Activated CD4-positive, alpha-beta T cell treated with anti-CD3 and anti-CD28 coated beads, Interleukin-2, amount 10 ng/mL, durations not matched to agents 7 days and 5 days (primary cell): ENCODE measurements at places on chromosomes 11 and 22. TPM values are rescaled to one million over a fixed set of nuclear protein-coding genes. Genes with fewer than 3 reads are reported as not detected.

GRCh38 chr11:79482800-79483199, 42.0 kb upstream of the TENM4 start:
- H3K4me1 ChIP-seq: no peaks in the 10 kb centered on the region
- DNase-seq: no peak
- no peaks in the 10 kb centered on the region for H3K36me3 ChIP-seq

GRCh38 chr11:17449158-17449557, 27.5 kb downstream of the ABCC8 start:
- H3K27ac ChIP-seq: no peak overlapping the region
- no peaks in the 10 kb centered on the region for H3K36me3 ChIP-seq

DNA sequence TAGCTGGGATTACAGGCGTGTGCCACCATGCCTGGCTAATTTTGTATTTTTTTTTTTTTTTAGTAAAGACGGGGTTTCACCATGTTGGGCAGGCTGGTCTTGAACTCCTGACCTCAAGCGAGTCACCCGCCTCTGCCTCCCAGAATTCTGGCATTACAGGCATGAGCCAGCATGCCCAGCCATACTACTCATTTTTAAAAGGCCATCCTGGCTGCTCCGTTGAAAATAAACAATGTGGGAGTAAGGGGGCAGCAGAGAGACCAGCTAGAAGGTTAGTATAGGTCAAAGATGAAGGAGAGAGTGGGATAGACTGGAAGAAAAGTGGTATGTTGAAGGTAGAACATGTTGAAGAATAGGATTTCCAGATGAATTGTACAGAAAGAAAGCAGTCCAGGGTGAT, 17.6 kb upstream of the LIN7C start:
- no peak overlapping the region for H3K4me3 ChIP-seq
- DNase-seq: no peak
- H3K27me3 ChIP-seq: no peaks in the 10 kb centered on the region

DNA sequence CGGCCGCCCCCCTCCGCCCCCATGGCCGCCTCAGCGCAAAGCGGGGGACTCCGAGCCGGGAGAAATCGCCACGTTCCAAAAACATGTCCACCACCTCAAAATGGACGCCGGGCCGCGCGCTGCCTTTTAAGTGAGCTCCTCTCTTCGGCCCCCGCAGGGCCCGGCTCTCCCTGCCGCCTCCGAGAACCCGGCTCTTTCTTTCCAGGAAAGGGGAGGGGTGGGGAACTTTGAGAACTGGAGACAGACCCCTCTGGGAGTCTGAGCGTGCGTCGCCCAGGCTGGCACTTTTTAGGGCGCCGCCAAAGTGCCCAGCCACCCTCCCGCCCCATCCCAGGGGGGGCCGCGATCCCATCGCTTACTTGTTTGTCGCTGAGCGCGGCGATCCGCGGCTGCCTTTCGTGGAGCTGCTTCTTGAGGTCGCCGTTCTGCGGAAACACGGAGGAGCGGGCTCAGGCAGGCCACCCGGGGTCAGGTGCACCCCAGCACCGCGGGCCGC, 1.6 kb downstream of the PHF21B start:
- H3K27me3 ChIP-seq: peaks cover 57% of the 10 kb centered on the region
- no peak overlapping the region for H3K4me3 ChIP-seq
- H3K4me1 ChIP-seq: peaks cover 8% of the 10 kb centered on the region
- H3K27ac ChIP-seq: no peak overlapping the region
- no peak for DNase-seq

DNA sequence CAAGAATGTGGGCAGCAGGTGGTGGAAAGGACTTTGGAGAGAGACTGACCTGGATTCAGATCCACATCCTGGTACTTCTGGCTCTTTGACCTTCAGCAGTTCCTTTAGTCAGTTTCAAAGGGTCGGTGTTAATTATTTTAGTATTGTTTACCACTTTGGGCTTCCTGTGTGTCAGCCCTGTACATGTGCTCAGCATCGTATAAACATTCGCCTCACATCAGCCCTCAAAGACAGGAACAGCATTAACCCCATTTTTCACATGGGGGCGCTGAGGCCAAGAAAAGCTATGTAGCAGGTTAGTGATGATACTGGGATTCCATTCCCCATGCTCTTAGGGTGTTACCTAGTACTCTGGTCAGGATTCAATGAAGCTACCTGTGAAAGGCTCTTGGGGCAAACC, 72.1 kb upstream of the YWHAH start:
- H3K4me1 ChIP-seq: peaks cover 6% of the 10 kb centered on the region
- H3K36me3 ChIP-seq: peaks cover 19% of the 10 kb centered on the region
- H3K4me3 ChIP-seq: no peak overlapping the region
- H3K27ac ChIP-seq: no peak overlapping the region

- no peaks in the 10 kb centered on the region for H3K36me3 ChIP-seq
- H3K4me3 ChIP-seq: no peak overlapping the region
- peaks cover 29% of the 10 kb centered on the region for H3K4me1 ChIP-seq
- H3K27ac ChIP-seq: peak overlapping the region; percentile 17
- no peak for DNase-seq
Observed at GRCh38 chr22:17984114-17984513, 40.2 kb downstream of the MICAL3 start.

The C11orf16 gene
- not detected for total RNA-seq

The GUCY1A2 gene
- not detected for total RNA-seq

The DCUN1D5 gene
- 24.9 TPM for total RNA-seq

- no peaks in the 10 kb centered on the region for H3K27me3 ChIP-seq
- H3K36me3 ChIP-seq: no peaks in the 10 kb centered on the region
- DNase-seq: no peak
- no peak overlapping the region for H3K4me3 ChIP-seq
Observed at GRCh38 chr11:98104249-98104648, 916.5 kb upstream of the CNTN5 start.

The KCNC1 gene
- total RNA-seq: not detected

The CFAP300 gene
- not detected for total RNA-seq

DNA sequence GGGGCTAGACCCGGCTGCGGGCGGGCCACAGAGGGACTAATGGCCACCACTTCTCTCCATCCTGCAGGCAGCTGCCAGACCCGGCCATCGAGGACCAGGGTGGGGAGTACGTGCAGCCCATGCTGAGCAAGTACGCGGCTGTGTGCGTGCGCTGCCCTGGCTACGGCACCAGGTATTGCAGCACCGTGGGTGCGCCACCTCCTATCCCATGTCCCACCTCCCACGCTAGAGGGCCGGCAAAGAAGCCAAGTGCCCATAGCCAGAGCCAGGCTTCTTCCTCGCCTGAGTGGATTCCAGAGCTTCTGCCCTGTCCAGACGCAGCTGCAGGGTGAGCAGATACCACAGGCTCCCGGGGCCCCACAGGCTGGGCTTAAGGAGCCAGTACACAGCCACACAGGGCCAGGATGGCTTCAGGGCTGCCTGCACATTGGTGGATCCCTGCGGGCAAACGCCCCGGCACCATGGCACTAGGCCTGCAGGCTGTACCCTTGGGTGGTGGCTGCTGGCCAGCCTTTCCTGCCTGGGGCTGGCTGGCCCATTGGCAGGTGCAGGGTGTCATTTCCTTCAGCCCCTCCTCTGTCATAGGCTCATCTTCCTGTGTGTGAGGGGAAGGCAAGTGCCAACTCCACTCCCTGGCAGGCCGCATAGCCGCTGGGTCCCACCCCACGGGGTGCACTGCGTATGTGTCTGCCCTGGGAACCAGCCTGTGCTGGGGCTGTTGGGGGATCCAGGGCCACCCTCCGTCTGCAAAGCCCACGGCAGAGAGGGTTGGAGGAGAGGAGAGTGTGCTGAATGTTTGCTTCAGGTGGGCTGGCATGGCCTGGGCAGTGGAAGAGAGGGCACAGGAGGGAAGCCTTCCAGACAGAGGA, 16.5 kb upstream of the DGCR8 start:
- no peak for DNase-seq
- peaks cover 9% of the 10 kb centered on the region for H3K4me1 ChIP-seq
- H3K4me3 ChIP-seq: no peak overlapping the region
- no peak overlapping the region for H3K27ac ChIP-seq
- H3K36me3 ChIP-seq: peaks cover 11% of the 10 kb centered on the region
- H3K27me3 ChIP-seq: no peaks in the 10 kb centered on the region

DNA sequence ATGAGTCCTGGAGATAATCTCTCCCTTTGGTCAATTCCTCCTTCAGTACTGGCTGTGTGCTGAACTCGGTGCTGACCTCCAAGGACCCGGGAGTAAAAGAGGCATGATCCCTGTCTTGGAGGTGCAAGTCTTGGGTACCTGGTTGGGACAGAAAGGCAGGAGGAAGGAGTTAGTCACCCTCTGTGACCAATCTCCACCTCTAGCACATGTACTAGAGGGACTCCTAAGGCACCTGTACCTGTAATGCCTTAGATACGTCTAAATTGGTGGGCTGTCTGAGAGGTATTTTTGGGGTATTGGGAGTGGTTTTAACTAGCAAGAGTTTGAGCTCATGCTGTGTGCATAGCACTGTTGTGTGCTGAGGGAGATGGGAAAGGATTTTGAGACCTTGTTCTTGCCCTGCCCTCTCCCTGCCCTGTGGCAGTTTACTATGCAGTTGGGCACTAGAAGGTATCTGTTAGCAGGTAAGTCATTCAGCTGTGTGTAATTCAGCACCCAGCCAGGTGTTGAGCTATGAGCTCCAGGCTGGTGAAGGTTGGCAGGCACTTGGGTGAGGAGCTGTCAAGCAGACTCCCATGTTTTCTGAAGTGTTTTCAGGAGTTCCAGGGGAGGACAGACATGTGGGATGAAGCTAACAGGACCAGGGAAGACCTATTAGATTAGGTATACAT, 2.5 kb downstream of the PANX1 start:
- no peak overlapping the region for H3K27ac ChIP-seq
- H3K4me3 ChIP-seq: no peak overlapping the region
- DNase-seq: no peak
- H3K36me3 ChIP-seq: peaks cover 6% of the 10 kb centered on the region
- H3K27me3 ChIP-seq: no peaks in the 10 kb centered on the region

DNA sequence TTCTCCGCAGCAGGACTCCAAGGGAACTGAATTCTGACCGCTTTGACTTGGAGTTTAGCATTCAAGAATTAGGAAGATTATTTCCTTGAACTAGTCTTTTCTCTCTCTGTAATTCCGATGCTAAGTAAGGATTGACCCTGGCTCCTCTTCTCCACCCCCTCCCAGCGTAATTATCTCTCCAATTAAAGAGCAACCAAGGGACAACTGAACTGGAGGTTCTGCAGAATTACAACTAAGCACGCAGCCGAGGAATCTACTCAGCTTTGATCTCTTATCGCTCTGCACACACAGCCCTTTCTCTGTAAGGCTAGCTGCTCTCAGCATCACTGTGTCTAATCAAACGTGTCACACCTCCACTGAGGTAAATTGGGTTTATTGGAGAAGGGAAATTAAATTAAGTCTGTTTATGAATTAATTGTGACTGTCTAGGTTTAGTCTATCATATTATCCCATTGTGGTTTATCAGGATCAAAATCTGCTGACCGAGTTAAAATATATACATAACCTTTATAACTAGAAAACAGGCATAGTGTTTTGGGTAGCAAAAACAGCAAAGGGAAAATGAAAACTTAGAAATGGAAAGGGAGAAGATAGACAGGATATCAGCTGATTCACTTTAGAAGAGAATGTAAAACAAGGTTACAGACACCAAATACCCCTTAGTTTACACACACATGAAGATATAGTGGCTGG, 241.3 kb upstream of the LARGE1 start:
- no peaks in the 10 kb centered on the region for H3K36me3 ChIP-seq
- no peaks in the 10 kb centered on the region for H3K4me1 ChIP-seq
- H3K27ac ChIP-seq: no peak overlapping the region
- no peaks in the 10 kb centered on the region for H3K27me3 ChIP-seq
- no peak for DNase-seq

- H3K36me3 ChIP-seq: no peaks in the 10 kb centered on the region
- DNase-seq: no peak
- no peaks in the 10 kb centered on the region for H3K4me1 ChIP-seq
- no peak overlapping the region for H3K4me3 ChIP-seq
- H3K27ac ChIP-seq: no peak overlapping the region
Observed at GRCh38 chr11:72389116-72389515, 45.2 kb downstream of the CLPB start.

The CTSC gene
- total RNA-seq: 230 TPM

GRCh38 chr11:95154514-95154913, 64.9 kb downstream of the ENDOD1 start:
- DNase-seq: peak; percentile 77
- no peak overlapping the region for H3K4me3 ChIP-seq
- no peaks in the 10 kb centered on the region for H3K27me3 ChIP-seq
- H3K27ac ChIP-seq: no peak overlapping the region
- peaks cover 3% of the 10 kb centered on the region for H3K36me3 ChIP-seq

DNA sequence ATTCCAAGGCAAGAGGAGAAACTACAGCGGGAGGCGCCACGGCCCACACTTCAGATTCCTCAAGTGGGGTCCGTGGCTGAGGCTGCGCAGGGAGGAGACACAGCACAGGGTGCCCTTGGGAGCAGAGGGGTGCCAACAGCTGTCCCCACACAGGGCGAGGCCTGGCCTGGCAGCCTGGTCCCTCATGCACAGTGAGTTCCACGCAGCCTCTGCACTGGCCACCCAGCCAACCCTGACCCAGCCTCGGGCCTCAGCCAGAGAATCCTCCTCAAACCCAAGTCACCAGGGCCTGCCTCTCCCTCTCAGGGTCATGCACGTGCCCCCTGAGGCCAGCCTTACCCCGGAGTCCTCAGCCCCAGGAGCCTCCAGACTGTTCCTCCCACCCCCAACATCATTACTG, 22.4 kb upstream of the MOB2 start:
- H3K27ac ChIP-seq: no peak overlapping the region
- H3K4me1 ChIP-seq: peaks cover 10% of the 10 kb centered on the region

DNA sequence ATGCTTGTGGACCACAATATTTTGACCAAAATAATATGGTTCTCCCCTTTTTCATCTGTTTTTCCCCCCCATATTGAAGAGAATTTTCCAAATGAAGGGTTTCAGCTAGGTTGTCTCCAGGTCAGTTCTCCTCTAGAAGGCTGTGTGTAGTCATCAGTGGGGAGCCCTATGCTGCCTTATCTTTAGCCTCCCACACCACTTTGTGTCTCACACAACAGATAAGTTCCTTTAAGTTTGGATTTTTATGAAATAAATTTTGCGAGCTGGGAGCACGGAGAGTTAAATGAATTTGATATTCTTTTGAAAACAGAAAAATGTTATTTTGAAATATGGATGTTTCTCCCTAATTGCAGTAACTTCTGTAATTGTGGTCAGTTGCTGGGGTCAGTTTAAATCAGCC, 28.9 kb downstream of the PAX6 start:
- H3K4me3 ChIP-seq: no peak overlapping the region
- H3K4me1 ChIP-seq: no peaks in the 10 kb centered on the region
- H3K36me3 ChIP-seq: no peaks in the 10 kb centered on the region
- no peaks in the 10 kb centered on the region for H3K27me3 ChIP-seq
